Tibial nerve (tissue), 4 donors: ENCODE measurements at places on chromosomes 7 and 10. TPM values are rescaled to one million over a fixed set of nuclear protein-coding genes. Genes with fewer than 3 reads are reported as not detected.

GRCh38 chr7:25244254-25245033 lies 16.2 kb upstream of the NPVF start:
- H3K27me3 ChIP-seq: no peaks in the 10 kb centered on the region
- no peaks in the 10 kb centered on the region for H3K4me1 ChIP-seq
- H3K27ac ChIP-seq: no peak overlapping the region
- no peak overlapping the region for H3K4me3 ChIP-seq
- no peak for DNase-seq

GRCh38 chr7:70459546-70459945 lies 672.4 kb upstream of the GALNT17 start:
- no peaks in the 10 kb centered on the region for H3K36me3 ChIP-seq
- no peak overlapping the region for H3K4me3 ChIP-seq
- H3K27me3 ChIP-seq: no peaks in the 10 kb centered on the region
- DNase-seq: no peak

- DNase-seq: no peak
- no peaks in the 10 kb centered on the region for H3K27me3 ChIP-seq
- peaks cover 49% of the 10 kb centered on the region for H3K4me1 ChIP-seq
- no peak overlapping the region for H3K4me3 ChIP-seq
- H3K36me3 ChIP-seq: no peaks in the 10 kb centered on the region
Observed at GRCh38 chr10:576130-576465, 113.4 kb downstream of the DIP2C start.

GRCh38 chr10:80700760-80701444 lies 163.2 kb downstream of the SH2D4B start:
- H3K4me3 ChIP-seq: no peak overlapping the region
- DNase-seq: no peak
- no peaks in the 10 kb centered on the region for H3K36me3 ChIP-seq
- no peaks in the 10 kb centered on the region for H3K27me3 ChIP-seq
- H3K4me1 ChIP-seq: no peaks in the 10 kb centered on the region

- H3K27me3 ChIP-seq: no peaks in the 10 kb centered on the region
- no peak overlapping the region for H3K27ac ChIP-seq
Observed at GRCh38 chr10:49367600-49367999, 28.3 kb downstream of the DRGX start.

DNA sequence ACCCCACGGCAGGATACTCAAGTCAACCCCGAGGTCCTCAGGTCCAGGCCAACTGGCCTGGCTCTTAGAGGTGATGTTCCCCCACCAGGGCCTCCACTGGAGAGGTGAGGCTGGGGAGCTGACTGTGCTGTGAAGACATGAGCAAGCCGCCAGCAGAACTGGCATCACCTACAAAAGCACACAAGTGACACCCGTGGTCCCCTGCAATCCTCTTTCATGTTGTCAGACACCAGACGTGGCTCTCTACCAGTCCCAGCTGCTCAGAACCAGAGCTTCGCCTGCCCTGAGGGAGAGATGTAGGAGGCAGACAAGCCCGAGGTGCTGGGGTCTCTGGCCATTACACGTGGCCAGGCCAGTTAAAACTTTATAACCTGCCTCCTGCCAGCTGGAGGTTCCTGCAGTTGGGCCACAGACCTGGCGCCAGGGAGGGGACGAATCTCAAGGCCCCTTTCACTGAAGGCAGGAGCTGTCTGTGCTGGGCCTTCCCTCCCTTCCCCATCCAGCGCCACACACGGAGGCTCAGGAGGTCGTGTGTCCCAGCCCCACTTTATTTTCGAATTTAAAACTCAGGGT lies 2.2 kb downstream of the COMTD1 start:
- H3K27ac ChIP-seq: peak overlapping the region; percentile 75
- peaks cover 37% of the 10 kb centered on the region for H3K4me1 ChIP-seq
- H3K4me3 ChIP-seq: peak overlapping the region; percentile 98
- no peaks in the 10 kb centered on the region for H3K27me3 ChIP-seq

- no peaks in the 10 kb centered on the region for H3K36me3 ChIP-seq
- DNase-seq: no peak
- no peaks in the 10 kb centered on the region for H3K27me3 ChIP-seq
- H3K4me1 ChIP-seq: no peaks in the 10 kb centered on the region
- no peak overlapping the region for H3K27ac ChIP-seq
Observed at GRCh38 chr7:3918576-3918975, 617.5 kb downstream of the SDK1 start.

DNA sequence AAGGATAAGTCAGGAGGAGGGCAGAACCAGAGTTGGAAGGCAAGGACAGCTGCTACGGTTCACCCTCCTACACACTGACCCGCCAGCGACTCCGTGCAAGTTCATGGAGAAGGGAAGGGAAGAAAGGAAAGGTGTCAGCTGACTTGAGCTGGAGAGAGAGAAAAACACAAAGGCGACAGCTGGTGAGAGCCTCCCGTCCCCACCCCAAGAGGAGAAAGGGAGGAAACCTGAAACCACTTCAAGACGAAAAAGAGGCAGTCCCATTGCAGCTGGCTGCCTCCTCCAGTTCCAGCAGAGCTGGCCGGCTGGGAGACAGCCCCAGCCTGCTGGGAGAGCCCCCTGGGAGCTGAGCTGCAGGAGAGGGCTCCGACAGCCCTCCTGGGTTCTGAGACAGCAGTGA lies 75.2 kb downstream of the PARD3 start:
- no peaks in the 10 kb centered on the region for H3K4me1 ChIP-seq
- no peaks in the 10 kb centered on the region for H3K36me3 ChIP-seq
- no peaks in the 10 kb centered on the region for H3K27me3 ChIP-seq
- no peak overlapping the region for H3K27ac ChIP-seq

Gene CHST15
- 31.0 TPM for total RNA-seq

Gene HYAL4
- total RNA-seq: not detected

Gene TUBGCP2
- 52.2 TPM for total RNA-seq

Gene CACNB2
- 1.6 TPM for total RNA-seq

Gene SFMBT2
- 12.3 TPM for total RNA-seq

Gene GPR37
- total RNA-seq: 0.60 TPM
